ENCODE measurements at places on chromosomes 5 and 9.

DNA sequence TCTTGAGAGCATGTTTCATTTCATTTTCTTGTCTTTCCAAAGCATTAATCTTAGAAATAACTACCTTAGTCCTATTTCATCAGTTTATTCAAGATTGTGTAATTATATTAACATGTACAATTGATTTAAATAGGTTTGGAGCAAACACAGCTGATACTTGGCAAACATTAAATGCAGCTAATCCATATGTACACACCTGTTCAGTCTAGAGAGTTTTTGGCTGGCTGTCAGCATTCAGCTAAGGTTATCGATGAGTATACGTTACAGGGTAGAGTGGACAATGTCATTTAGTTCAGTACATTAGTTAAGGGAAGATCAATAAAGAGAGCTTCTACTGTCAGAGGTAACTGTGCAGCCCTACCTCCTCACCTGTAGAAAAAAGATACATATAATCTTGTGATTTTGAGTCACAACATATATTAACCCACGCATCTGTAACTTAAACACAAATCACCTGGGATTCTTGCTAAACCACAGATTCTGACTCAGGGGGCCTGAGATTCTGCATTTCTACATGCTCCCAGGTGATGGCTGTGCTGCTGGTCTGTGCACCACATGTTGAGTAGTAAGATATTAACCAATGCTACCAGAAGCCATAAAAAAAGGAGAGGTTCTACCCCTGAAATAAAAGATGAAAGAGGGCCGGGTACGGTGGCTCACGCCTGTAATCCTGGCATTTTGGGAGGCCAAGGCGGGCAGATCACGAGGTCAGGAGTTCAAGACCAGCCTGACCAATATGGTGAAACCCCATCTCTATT is 34.1 kb upstream of the PCA3 start:
- no peak for DNase-seq

GRCh38 chr5:23996525-23996924 is 489.1 kb downstream of the PRDM9 start:
- no peak for DNase-seq

DNA sequence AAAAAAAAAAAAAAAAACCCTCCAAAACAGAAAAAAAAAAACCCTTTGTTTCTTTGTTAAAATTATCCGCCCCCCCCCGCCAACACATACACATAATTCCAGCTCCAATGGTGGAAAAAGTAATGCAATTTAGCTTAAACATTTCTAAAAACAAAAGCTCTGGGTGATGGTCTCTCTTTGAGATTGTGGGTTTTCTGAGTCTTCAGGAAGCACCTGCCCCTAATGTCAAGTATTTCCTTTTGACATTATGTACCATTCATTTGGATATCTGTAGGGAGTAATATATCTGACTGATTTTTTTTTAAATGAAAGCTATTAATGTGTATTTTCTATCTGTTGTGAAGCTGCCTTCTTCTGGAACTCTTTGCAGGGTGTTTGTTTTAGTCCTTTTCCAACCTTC is 389.7 kb downstream of the TAF11L14 start:
- DNase-seq = no peak

- DNase-seq = no peak
Observed at GRCh38 chr5:60550311-60550710, 149.7 kb downstream of the DEPDC1B start.

- DNase-seq = no peak
Observed at GRCh38 chr9:128108269-128109049, 19.1 kb downstream of the PTGES2 start.

DNA sequence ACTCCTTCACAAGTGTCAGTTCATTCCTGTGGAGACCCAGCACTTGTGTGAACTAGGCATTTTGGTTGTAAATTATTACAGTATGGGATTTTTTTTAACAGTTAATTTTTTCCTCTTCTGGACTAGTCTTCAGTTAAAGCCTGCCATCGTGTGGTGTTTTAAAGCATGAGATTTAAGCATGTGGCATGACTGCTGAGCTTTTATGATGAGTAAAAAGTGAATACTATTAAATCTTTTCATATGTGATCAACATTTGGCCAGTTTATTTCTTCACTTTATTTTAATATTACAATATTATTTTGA is 25.0 kb downstream of the LMNB1 start:
- no peak for DNase-seq

DNA sequence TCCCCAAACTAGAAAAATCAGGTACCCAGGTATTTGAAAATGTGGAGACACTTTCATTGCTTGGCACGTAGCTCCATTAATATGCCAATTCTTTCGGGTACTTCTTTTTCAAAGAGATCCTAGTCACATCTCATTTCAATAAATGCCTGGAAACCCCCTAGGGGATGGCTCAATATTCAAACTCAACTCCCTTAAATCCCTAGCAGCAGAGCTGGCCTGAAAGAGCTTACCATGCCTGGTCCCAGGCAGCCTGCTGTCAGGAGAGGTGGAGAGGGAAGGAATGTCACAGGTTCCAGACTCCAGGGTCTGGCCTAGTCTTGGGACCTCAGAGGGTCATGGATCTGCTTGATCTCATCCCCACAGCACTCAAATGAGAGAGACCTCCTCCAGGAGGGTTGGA is 187.1 kb downstream of the SPOCK1 start:
- no peak for DNase-seq

DNA sequence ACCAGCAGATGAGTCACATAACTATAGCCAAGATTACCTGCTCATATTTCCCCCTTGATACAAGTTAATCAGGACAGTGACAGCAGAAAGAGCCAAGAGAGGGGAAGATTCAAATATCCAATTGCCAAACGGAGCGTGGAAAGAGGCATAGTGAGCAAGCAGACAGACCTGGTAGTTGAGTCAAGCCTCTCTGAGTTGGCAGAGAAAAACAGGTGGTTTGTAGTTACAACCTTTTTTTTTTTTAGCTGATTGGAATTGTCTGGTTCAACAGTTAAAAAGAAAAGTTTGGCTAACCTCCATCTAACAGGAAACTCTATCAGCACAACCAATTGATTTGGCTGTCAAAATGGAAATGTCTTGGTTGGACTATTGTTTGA is 272.1 kb downstream of the TLE1 start:
- no peak for DNase-seq

DNA sequence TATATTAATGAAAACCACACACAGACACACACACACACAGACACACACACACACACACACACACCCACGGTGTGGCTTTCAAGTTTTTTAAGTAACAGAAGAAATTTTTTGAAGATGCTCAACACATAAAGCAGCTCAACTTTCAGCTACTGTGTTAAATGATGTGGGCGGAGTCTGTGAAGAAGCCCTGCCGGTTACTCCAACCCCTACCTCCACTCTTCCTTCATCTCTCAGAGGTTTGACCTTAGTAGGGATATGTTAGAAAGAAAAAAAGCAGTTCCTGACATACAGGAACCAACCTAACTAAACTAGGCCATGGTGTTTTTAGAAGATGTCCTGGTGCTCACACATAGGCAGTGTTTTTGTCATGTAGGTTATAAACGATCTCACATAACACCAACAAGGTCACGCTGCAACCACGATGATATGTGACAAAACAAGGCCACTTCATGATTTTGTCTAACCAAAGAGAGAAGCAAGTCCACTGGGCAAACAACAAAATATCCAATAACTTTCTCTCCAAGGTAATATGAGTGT is 112.8 kb downstream of the EMB start:
- no peak for DNase-seq

- no peak for DNase-seq
Observed at GRCh38 chr9:124675261-124676158, 95.6 kb downstream of the NR6A1 start.

GRCh38 chr9:131815970-131816873 is 76.3 kb upstream of the RAPGEF1 start:
- no peak for DNase-seq

DNA sequence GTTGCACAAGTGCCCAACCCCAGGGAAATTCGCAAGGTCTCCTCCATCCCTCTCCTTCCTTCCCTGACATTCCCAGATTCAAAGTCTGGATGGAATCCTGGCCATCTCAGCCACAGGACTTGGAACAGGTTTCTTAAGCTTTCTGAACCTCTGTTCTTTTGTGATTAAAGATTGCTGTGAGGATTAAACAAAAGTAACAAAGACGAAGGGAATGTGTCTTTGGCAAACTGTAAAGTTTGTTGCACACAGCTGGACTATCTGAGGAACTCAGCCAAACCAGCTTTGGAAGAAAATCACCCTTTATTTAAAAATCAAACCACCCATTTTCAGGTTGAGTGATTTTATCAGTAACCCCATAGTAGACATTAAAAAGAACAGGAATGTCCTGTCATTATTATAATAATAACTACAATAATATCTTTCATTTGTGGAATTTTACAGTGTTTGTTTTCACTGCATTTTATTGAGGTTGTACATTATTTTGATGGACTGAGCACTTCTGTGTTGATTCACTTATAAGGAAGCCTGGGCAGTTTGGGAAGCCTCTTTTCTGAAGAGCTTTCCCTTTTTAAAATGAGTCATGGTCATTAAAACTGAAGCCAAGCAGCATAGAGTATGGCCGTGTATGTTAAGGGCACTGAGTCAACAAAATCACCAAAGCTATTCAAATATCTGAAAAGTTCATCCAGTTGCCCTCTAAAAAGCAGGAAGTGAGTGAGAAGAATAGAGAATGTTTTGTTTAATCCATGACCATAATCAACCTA is 310.2 kb downstream of the AGTPBP1 start:
- no peak for DNase-seq

DNA sequence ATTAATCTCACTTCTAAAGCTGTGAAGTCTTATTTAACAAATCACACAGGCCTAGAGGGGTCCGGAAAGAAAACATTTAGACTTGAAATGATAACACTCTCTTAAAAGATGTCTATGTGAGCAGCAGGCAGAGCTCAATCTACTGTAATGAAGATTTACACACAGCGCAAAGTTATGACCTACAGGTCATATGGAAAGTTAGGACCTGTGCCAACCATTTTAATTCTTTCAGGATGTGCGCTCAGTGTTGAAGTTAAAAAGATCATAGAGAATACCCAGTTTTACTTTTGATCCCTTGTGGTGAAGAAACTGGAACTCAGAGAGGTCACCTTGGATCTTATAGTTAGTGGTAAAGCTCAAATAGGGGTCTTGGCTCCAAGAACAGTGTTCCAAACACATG is 3.1 kb upstream of the CREBRF start:
- no peak for DNase-seq

All from stimulated activated CD8-positive, alpha-beta memory T cell treated with anti-CD3 and anti-CD28 coated beads, Interleukin-12 subunit alpha, Interleukin-12 subunit beta, amount 100 ng/mL, for 4 hours (primary cell).